ENCODE measurements at places on chromosomes 7 and 10. TPM values are rescaled to one million over a fixed set of nuclear protein-coding genes. Genes with fewer than 3 reads are reported as not detected.

DNA sequence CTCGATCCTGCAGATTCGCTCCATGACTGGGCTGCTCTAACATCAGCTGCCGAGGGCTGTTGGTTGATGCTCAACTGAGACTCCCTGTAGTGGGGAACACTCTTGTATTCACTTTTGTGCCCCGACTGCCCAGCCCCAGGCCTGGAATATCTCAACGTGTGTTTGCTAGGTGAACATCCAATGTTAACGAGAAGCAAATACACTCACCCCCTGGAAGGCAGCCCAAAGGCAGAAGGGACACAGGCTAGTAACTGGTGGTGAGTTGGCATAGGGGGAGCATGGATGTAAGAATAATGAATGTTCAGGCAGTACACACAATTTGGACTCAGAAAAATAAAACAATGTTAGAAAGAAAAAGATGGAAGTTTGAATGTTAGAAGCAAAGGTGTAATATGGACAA is 24.0 kb upstream of the RBM33 start:
- DNase-seq = no peak

GRCh38 chr7:127708788-127709187 is 56.8 kb downstream of the SND1 start:
- DNase-seq = peak; percentile 81

DNA sequence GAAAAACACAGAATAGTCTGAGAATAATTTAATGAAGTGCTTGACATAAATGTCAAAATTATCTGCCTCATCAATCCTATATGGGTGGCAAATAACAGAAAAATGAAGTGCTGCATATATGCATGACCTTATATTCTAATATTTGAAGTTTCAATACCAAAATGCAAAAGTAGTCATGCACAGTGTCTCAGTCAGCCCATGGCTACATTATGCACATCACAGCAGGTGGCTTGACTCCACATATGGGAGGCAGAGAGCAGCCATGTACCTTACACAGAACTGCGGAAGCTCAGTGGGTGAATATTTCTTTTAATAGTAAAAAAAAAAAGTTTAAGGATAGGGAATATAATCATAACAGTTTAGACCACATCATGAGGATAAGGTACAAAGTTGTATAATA is 17.4 kb upstream of the LIPN start:
- no peak for DNase-seq

DNA sequence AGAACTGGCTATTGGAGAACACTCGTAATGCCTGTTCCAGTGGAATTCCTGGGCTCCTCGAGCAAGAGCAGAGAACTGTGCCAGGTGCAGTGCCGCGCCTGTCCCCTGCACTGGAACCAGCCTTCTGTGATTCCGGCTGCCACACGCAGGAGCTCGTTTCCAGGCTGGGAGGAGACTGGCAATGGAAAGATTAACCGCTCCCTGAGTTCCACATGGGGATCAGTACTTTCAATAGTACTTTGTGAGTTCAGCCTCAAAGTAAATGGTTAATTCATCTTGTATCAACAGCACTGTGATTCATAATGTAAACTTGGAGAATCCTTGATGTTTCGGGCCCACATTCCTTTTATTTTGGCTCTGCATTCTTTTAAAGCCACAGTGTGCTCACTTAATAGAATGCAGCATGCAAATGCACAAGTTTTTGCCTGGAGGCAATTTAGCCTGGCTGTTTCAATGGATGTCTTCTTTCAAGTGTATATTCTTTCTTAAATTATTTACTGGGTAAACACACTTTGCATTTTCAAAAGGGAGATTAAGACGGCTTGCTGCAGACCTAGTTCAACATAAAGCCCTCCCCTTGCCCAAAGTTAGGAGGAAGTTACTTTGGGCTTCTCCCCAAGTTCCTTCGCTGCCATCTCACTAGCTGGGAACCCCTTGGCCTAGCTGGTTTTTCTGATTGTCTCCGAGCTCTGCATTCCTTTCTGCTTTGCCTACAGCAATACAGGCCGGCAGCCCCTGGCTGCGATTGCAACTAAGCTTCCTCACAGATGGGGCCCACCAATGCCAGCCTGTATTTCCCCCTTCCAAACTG is 138.1 kb upstream of the TCF7L2 start:
- no peak for DNase-seq

Gene SHTN1
- 3.6 TPM for total RNA-seq
